Skeletal muscle tissue (tissue), 5 donors: ENCODE measurements at places on chromosomes 7 and 10. TPM values are rescaled to one million over a fixed set of nuclear protein-coding genes. Genes with fewer than 3 reads are reported as not detected.

Gene GAD2
- total RNA-seq, result not detected

Gene OR6V1
- not detected for total RNA-seq

Gene ZNF736
- total RNA-seq, result 20.4 TPM

Gene FRA10AC1
- 15.1 TPM for total RNA-seq

Gene NPFFR1
- total RNA-seq, result under 0.01 TPM

Gene ZP3
- not detected for total RNA-seq
